ENCODE measurements at places on chromosomes 2 and 18.

GRCh38 chr18:72086421-72086820 is 457.7 kb downstream of the CBLN2 start:
- no peak for DNase-seq

DNA sequence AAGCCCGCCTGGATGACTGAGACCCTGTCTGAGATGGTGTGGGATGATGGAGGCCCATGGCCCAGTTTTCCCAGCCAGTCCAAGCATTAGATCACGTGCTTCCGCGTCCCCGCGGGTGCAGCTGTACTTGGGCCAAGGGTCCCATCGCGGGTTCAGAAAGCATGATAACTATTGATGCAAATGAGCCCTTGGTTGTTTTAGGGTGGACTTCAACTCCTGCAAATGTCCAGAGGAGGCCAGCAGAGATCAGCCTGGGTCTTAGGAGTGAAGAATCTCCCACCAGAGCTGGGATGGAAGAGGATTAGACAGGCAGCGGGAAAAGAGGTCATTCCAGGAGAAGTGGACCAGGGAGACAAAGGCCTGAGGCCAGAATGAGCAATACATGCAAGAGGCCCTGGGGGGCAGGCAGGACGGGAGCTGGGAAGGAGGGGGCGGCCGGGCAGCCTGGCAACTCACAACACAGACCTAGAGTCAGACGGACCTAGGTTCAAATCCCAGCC is 89.9 kb upstream of the TMEM247 start:
- no peak for DNase-seq

GRCh38 chr2:232629129-232629475 is 4.3 kb upstream of the EFHD1 start:
- DNase-seq, result no peak

GRCh38 chr18:23627321-23627720 is 35.4 kb downstream of the ANKRD29 start:
- DNase-seq, result no peak

DNA sequence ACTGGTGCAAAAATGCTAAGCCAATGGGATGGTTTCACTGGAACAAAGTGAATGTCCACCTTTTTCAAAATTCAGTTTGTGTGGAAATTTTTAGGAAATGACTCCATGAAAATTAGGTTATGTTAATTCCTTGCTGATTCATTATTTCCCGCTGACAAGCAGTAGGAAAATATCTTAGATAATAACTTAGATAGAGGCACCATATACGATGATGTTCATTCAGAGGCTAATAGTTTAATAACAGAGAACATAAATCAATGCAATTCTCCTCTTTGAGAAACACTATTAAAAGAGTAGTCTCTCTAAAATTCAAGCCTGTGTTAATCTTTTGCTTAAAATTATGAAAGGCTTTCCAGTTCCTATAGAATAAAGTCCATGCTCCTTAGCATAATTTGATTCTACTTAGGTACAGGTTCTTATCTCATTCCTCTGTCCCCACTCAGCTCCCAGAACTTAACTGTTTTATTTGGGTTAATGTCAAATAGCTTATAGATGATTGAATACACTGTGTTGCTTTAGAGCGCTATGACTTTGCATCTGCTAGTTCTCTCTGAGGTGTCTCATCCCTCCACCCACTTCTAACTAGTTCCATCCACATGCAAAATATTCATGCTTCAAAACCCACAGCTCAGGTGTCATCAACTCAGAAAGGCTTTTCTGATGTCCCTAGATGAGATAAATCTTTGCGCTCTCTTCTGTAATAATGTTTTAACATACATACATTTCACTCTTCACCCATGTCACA is 503.6 kb downstream of the ERBB4 start:
- no peak for DNase-seq

GRCh38 chr2:188132385-188132784 is 159.3 kb upstream of the GULP1 start:
- no peak for DNase-seq

- DNase-seq, result no peak
Observed at GRCh38 chr2:102771114-102771513, 9.3 kb downstream of the TMEM182 start.

- DNase-seq, result no peak
Observed at GRCh38 chr2:197256021-197256420, 54.6 kb downstream of the ANKRD44 start.
